ENCODE measurements at places on chromosomes 12 and 14.
A peak's percentile ranks its signal among the peaks of the same experiment; 100 is the strongest.

GRCh38 chr12:97452230-97452629, 10.4 kb upstream of the RMST start:
- no peak overlapping the region for H3K4me3 ChIP-seq
- no peaks in the 10 kb centered on the region for H3K4me1 ChIP-seq
- H3K27me3 ChIP-seq: no peaks in the 10 kb centered on the region
- H3K36me3 ChIP-seq: no peaks in the 10 kb centered on the region

GRCh38 chr14:95346820-95347219, 27.1 kb upstream of the CLMN start:
- H3K4me1 ChIP-seq: no peaks in the 10 kb centered on the region
- no peak overlapping the region for H3K27ac ChIP-seq
- DNase-seq: no peak
- H3K4me3 ChIP-seq: no peak overlapping the region

DNA sequence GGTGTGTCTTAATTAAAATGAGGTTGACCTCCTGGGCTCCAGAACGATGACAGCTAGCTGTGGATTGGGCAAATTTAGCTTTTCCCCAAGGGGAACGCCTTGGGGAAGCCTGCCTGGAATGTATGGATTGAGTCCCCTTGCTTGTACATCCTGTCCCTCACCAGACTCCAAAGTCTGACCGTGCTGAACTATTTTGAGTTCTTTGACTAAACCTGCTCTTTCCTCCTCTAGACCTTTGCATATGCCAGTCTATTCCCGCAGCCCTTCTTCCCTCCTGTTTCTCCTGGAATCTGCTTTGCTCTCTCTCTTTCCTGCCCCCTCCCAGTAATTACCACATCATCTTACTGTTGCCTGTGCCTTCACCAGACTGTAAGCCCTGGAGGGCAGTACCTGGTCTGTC, 11.5 kb upstream of the KDM2B start:
- no peak overlapping the region for H3K27ac ChIP-seq
- DNase-seq: no peak
- no peaks in the 10 kb centered on the region for H3K4me1 ChIP-seq
- H3K4me3 ChIP-seq: no peak overlapping the region

- no peak for DNase-seq
- H3K4me3 ChIP-seq: no peak overlapping the region
- no peaks in the 10 kb centered on the region for H3K27me3 ChIP-seq
- no peaks in the 10 kb centered on the region for H3K4me1 ChIP-seq
These were observed 67.3 kb downstream of the STXBP6 start for GRCh38 chr14:24982472-24983155.

DNA sequence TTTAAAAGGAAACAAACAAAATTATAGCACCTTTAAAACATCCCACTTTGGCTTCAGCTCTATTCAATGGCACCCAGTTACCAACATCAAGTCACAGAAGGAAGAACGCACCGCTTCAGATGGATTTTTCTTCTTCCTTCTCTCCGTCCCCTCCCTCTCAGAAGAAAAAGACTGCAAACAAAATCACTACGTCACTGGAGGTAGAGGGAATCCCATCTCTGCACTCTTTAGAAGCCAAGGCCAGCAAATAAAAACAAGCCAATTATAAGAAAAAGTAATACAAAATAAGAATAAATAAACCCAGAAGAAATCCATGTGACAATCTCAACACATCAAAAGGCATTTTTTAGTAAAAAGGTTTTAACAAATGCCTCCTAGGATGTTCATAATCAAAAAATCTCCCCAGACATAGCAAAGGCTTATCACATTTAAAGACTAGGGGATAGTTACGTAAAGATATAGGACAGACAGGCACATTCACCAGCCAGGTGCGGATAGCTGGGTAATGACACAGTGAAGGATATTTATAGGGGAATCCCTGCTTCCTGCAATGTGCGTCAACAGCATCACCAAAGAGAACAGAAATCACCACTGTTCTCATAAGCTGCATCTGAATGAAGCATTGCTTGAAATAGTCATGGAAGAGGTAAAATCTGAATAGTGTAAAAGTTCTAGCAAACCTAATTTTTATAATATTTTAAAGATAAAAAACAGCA, 89.4 kb downstream of the R3HDM2 start:
- no peak for DNase-seq
- H3K4me3 ChIP-seq: no peak overlapping the region
- no peaks in the 10 kb centered on the region for H3K27me3 ChIP-seq
- no peaks in the 10 kb centered on the region for H3K36me3 ChIP-seq

GRCh38 chr12:29867823-29868222, 84.1 kb upstream of the TMTC1 start:
- DNase-seq: no peak
- no peaks in the 10 kb centered on the region for H3K4me1 ChIP-seq
- no peaks in the 10 kb centered on the region for H3K27me3 ChIP-seq

- H3K4me3 ChIP-seq: peak overlapping the region; percentile 37
- no peaks in the 10 kb centered on the region for H3K36me3 ChIP-seq
- H3K27ac ChIP-seq: peak overlapping the region; percentile 57
- peak; percentile 26 for DNase-seq
- H3K4me1 ChIP-seq: peaks cover 5% of the 10 kb centered on the region
These were observed 74.0 kb upstream of the MDM1 start for GRCh38 chr12:68406134-68406576.

- H3K4me3 ChIP-seq: no peak overlapping the region
- no peaks in the 10 kb centered on the region for H3K27me3 ChIP-seq
- H3K4me1 ChIP-seq: peaks cover 62% of the 10 kb centered on the region
- H3K36me3 ChIP-seq: no peaks in the 10 kb centered on the region
- DNase-seq: no peak
These were observed 14.9 kb downstream of the TRMT61A start for GRCh38 chr14:103543721-103544387.

- H3K27ac ChIP-seq: peak overlapping the region; percentile 76
- no peaks in the 10 kb centered on the region for H3K27me3 ChIP-seq
- H3K4me1 ChIP-seq: peaks cover 18% of the 10 kb centered on the region
- no peak for DNase-seq
These were observed 4.5 kb upstream of the SRSF9 start for GRCh38 chr12:120473807-120474615.

GRCh38 chr12:130142736-130143135, 19.5 kb upstream of the FZD10 start:
- no peaks in the 10 kb centered on the region for H3K27me3 ChIP-seq
- H3K4me1 ChIP-seq: peaks cover 21% of the 10 kb centered on the region
- H3K4me3 ChIP-seq: no peak overlapping the region

DNA sequence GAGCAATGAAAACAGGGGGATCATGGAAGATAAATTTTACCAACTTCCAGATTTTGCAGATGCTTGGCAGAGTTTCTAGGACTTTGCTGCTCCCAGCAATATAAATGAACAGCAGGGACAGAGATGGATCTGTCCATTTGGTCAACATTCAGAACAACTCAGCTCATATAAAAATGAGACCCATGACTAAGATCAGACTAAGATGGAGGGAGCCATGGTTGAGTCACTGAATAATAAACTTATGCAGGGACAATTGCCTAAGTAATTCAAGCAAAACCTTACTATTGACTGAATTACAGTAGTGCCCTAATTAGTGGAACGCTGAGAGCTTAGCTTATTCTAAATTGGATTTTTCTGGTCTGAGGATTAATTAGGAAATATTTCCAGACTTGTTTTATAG, 205.1 kb downstream of the SLC5A8 start:
- no peak overlapping the region for H3K4me3 ChIP-seq
- no peaks in the 10 kb centered on the region for H3K4me1 ChIP-seq
- no peaks in the 10 kb centered on the region for H3K27me3 ChIP-seq
- H3K36me3 ChIP-seq: no peaks in the 10 kb centered on the region
- DNase-seq: no peak

DNA sequence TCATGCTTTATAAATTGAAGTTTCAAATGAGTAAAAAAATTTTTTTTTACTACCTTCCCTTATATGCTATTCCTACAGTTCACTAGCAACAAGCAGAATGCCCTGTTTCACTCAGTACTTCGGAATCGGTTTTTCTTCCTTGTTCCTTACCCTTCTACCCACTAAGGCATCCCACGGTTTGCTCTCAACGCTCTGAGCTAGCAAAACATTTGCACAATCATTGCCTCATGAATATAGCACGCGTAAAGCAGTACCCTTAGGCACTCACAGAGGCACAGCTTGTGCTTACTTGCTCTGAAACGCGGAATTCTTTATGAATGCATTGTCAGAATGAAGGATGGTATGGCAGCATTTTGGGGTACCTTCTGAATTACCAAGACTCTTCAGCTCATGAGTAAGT, 45.0 kb downstream of the PPP1R13B start:
- H3K27me3 ChIP-seq: no peaks in the 10 kb centered on the region
- no peaks in the 10 kb centered on the region for H3K36me3 ChIP-seq
- no peak for DNase-seq
- H3K27ac ChIP-seq: peak overlapping the region; percentile 33
- H3K4me3 ChIP-seq: no peak overlapping the region
- peaks cover 14% of the 10 kb centered on the region for H3K4me1 ChIP-seq

GRCh38 chr12:13377698-13378097, 181.2 kb downstream of the EMP1 start:
- no peak overlapping the region for H3K4me3 ChIP-seq
- DNase-seq: no peak
- H3K4me1 ChIP-seq: peaks cover 19% of the 10 kb centered on the region
- no peaks in the 10 kb centered on the region for H3K27me3 ChIP-seq

DNA sequence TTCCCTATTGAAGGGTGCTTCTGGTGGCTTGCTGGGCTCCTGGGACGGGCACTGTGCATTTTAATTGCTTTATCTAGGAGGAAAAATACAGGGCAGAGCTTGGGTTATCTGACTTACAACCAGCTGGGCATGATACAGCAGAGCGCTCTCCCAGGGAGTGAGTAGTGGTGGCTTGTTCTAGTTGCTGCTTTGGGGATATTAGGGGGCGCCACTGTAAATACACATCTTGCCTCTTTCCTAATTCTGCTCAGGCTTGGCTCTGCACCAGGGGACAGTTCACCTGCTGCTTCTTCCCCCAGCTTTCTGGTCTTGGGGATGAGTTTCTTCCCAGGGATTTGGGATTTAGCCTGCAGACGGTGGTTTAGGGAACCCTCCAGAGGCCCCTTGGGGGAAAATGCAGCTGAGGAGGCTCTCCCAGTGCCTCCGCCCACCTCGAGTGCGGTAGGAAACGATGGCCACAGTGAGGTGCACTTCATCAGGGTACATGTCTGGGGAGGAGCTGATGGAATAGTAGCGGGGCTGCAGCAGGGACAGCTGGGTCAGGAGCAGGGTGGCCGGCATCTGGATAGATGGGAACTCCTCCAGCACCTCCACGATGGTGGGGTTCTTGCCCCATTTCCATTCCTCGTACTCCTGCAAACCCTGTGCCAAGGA, 36.9 kb upstream of the FBXO21 start:
- DNase-seq: no peak
- H3K4me1 ChIP-seq: no peaks in the 10 kb centered on the region
- H3K4me3 ChIP-seq: no peak overlapping the region

DNA sequence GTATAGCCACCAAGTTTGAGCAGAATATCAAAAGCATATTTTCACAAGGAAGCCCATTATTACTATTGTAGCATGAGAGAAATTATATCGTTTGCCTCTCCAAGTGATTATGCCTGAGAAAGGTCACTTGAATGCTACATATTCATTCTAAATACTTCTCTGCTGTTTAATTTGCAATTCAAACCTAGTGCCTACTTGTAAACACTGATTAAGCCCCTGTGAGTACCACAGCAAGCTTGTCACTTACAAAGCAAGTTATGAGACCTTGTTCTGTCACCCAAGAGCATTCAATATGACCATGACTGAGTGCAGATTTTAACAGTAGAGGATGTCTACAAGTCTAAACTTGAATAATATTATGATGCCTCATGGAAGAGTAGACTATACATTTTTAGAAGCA, 124.7 kb upstream of the SSTR1 start:
- no peak for DNase-seq
- no peak overlapping the region for H3K4me3 ChIP-seq
- no peak overlapping the region for H3K27ac ChIP-seq
- no peaks in the 10 kb centered on the region for H3K4me1 ChIP-seq
- no peaks in the 10 kb centered on the region for H3K27me3 ChIP-seq
- no peaks in the 10 kb centered on the region for H3K36me3 ChIP-seq

- H3K36me3 ChIP-seq: no peaks in the 10 kb centered on the region
- no peak for DNase-seq
- H3K27ac ChIP-seq: no peak overlapping the region
- H3K4me3 ChIP-seq: no peak overlapping the region
- no peaks in the 10 kb centered on the region for H3K27me3 ChIP-seq
These were observed 82.4 kb downstream of the NINJ2 start for GRCh38 chr12:580813-581212.

DNA sequence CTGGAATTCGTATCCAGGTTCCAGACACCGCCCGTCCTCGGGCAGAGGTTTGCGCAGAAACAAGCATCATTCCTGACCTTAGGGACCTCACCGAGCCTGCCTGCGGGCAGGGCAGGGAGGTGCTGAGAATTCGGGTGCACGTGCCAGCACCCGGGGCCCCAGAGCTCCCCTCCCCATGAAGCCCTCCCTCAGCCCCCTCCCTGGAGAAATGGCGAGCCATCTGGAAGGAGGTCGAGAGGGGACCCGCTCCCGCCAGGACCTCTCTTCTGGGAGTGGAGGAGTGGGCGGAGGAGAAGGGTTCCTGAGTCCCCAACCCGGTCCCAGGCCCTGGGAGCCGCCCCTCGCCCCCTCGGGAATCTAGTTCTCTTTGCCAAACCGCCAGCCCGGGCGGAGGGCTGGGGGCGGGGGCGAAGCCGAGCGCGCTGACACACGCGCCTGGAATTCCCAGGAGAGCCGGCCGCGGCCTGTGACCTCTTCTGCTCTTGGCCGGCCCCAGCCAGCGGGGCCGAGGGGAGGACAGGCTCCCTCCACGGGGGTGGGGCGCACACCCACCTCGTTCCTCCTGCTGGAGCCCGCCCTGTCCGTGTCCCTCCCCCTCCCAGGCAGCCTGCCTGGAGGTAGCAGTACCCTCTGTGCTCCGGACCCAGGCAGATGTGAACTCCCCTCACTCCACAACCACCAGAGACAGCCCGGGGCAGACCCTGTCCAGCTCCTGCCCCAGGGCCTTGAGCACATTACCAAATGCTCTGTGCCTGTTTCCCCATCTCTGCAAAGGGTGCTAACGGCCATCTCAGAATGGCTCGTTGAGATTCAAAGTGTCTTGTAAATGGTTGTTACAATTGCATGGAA, 23.0 kb upstream of the GPR132 start:
- peak overlapping the region; percentile 19 for H3K4me3 ChIP-seq
- H3K27me3 ChIP-seq: no peaks in the 10 kb centered on the region
- peaks cover 49% of the 10 kb centered on the region for H3K4me1 ChIP-seq
- no peak for DNase-seq

DNA sequence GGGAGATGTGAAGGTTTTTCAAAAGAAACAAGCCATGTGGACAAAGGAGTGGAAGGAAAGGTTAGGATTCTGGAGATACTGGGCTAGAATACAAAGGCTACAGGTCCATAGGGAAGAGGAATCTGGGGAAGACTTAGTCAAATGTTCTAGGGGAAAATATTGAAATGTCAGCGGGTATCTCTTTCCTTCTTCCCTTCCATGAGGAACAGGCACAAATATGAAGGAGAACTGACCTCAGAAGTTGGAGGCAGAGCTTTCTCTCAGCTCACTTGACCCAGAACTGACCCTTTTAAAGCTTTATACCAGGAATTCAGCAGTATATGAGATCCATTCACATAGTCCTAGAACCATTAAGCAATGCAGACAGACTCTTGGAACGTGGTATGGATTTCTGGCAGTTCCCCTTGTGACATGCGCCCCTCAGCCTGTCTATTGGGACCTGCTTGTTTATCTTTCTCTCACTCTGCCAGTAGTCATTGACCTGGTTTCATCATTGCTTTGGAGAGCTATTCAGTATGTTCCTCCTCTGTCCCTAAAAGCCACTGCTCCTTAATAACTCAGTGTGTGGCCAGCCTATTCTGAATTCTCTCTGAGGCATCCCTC, 43.0 kb upstream of the GSG1 start:
- H3K4me3 ChIP-seq: no peak overlapping the region
- H3K27me3 ChIP-seq: no peaks in the 10 kb centered on the region
- DNase-seq: no peak
- H3K36me3 ChIP-seq: no peaks in the 10 kb centered on the region
- H3K27ac ChIP-seq: peak overlapping the region; percentile 72

Measured in esophagus squamous epithelium (tissue), 5 donors.